NCI-H1105 treated with DMSO at 0.1 percent for 48 hours (cell line): ENCODE measurements at places on chromosomes 7 and 10.

GRCh38 chr10:49666054-49666615 lies 13.3 kb upstream of the C10orf53 start:
- no peak for DNase-seq

- peak; percentile 28 for DNase-seq
Measured at GRCh38 chr7:118918556-118918955, 694.1 kb downstream of the ANKRD7 start.

DNA sequence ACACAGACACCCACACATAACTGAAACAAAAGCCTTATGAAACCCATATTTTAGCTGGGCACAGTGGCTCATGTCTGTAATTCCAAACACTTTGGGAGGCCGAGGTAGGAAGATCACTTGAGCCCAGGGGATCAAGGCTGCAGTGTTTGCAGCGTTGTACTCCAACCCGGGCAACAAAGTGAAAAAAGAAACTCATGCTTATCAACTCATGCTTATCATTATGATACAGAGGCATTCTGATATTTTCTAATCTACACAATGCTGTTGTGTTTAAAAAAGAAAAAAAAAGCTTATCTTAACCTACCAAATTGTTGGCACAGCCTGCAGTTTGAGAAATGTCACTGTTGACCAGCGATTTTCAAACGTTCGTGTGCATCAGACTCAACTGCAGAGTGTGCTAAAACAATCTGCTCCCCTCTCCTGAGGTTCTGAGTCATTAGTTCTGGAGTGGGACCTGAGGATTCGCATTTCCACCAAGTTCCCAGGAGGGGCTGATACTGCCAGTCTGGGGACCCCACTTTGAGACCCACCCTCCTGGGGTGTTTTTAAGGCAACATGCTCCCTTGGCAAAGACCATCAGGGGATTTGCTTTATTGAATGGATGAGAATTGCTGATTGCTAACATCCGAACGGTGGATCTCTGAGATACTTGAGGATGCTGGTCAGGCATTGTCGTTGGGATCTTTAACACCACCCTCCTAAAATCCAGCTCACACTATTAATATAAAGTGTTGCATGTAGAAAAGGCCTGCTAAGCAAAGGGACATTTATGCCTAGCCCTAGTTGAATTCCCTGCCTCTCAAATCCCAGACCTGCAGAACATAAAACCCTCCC lies 16.2 kb downstream of the CHST3 start:
- no peak for DNase-seq

GRCh38 chr7:130454959-130455358 lies 14.1 kb upstream of the CEP41 start:
- no peak for DNase-seq

DNA sequence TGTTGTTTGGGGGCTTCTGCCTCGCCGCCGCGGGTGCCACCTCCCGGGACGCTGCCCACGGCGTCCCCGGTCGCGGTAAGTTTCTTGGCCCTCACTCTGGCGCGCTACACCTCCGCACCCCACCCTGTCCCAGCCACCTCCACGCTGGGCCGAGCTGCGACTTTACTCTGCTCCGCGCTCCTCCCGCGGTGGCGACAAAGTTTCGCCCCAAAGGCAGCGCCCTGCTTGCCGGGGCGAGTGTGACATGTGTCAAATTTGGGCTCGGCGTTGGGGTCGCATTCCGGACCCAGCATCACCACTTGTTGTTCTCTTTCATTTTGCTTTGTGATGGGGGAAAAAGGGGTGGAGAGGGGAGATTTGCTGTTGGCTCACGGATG lies 167.7 kb upstream of the PPP1R3A start:
- DNase-seq = peak; percentile 42

- no peak for DNase-seq
Measured at GRCh38 chr7:101687791-101688182, 58.7 kb upstream of the MYL10 start.

- no peak for DNase-seq
Measured at GRCh38 chr10:9688711-9689110, 1329.0 kb upstream of the CELF2 start.

GRCh38 chr10:114767101-114767985 lies 54.2 kb upstream of the FHIP2A start:
- DNase-seq = peak; percentile 45

DNA sequence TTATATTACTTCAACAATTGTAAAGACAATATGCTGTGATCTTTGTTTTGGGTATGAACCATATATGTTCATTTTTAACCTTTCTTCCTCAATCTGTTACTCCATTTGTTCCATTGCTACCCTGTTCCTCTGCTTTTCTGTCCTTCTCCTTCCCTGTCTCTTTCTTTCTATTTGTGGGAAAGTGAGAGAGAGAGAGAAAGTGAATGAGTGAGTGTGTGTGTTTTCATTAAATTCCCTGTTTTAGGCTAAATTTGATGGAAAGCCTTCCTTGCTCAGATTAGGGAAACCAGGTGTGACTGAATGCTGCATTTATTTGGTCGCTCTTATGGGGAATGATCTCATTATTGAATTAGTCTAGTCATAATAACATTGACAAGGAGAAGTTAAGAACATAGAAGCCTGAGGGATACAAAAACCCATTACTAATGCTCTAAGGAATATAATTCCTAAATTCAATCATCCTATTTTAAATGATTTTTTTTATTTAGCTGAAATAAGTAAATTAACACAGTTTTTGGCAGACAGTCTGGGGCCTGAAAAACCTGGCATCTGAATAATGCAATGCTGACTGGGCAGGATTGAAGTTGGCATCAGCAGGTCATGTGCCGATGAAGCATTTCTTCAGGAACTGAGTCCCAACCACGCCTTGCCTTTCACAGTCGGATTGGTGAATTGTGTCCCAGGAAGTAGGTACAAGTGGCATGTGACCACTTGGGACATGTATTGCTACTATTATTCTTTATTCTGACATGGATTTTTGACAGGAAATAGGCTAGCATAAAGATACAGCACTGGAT lies 117.6 kb upstream of the LRGUK start:
- DNase-seq = no peak
